ENCODE measurements at places on chromosomes 3 and 15.

DNA sequence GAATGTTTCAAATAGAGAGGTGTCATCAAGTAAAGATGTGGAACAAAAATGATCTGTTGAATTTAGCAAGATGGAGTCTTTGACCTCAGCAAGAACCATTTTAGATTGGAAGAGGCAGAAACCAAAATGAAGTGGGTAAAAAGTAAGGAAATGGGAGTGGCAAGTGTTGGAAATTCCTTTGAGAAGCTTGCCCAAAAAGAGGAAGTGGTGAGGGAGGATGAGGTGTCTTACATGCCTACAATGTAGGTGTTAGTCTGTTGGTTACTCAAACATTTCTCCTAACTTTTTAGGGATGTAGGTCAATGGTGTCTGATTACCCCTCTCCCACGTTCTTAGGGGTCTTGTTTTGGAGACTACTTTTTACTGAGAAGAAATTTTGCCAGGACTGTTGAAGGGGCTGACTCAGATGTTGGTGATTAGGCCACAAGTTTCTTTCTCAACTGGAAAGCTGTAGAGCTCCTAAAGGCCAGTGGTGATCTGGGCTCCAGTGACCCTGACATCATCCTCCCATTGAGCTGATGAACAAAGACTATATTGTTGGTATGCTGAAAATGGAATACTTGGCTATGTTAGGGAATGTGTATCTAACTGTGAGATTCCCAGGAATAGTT lies 5.1 kb downstream of the PPP2R3A start:
- no peak for DNase-seq

- no peak for DNase-seq
Measured at GRCh38 chr3:193842029-193842798, 249.2 kb downstream of the OPA1 start.

GRCh38 chr3:69012800-69013252 lies 658 bp downstream of the EOGT start:
- peak; percentile 34 for DNase-seq

DNA sequence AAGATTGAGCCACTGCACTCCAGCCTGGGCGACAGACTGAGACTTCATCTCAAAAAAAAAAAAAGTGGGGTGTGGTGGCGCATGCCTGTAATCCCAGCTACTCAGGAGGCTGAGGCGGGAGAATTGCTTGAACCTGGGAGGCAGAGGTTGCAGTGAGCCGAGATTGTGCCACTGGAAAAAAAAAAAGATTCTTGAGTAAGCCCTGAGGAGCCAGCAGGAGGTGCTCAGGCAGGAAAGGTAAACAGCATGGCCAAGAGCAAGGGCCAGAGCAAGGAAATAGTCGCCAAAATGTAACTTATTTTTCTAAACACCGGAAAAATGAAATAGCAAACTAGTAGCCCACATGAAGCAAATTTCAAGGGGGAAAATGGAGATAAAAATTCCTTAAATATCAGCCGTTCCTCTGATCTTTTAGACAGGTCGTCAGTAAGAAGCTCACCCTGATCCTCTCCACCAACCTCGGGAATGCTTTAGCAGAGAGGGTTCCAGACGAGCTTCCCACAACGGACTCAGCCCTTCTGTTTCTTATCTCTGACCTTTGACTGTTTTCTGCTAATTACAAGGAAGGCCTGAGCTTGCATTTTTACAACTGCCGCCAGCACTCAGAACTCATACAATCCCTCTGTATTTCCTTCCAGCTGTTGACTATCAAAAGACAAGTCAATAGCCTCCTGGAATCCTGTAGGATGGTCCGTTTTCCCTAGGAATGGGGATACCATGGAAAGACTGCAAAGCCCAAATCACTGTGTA lies 45.0 kb upstream of the AKAP13 start:
- DNase-seq = no peak

- no peak for DNase-seq
Measured at GRCh38 chr3:100730524-100730923, 21.2 kb downstream of the TFG start.

DNA sequence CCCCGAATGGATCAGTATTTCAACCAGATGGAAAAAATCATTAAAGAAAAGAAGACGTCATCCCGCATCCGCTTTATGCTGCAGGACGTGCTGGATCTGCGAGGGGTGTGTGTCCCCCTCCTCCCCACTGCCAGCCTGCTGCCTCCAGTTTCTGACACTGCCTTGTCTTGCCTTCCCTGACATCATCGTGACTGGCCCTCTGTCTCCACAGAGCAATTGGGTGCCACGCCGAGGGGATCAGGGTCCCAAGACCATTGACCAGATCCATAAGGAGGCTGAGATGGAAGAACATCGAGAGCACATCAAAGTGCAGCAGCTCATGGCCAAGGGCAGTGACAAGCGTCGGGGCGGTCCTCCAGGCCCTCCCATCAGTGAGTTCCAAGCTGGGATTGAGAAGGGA lies 10.9 kb downstream of the EIF4G1 start:
- DNase-seq = no peak

GRCh38 chr3:47056705-47057104 lies 77.2 kb downstream of the NBEAL2 start:
- DNase-seq = no peak

- DNase-seq = no peak
Measured at GRCh38 chr3:71636001-71636400, 52.5 kb upstream of the FOXP1 start.

GRCh38 chr3:187833375-187833774 lies 88.1 kb upstream of the BCL6 start:
- no peak for DNase-seq

GRCh38 chr3:195548987-195549386 lies 5.9 kb upstream of the PPP1R2 start:
- DNase-seq = no peak

- no peak for DNase-seq
Measured at GRCh38 chr15:91102546-91103330, 2.7 kb downstream of the SV2B start.

DNA sequence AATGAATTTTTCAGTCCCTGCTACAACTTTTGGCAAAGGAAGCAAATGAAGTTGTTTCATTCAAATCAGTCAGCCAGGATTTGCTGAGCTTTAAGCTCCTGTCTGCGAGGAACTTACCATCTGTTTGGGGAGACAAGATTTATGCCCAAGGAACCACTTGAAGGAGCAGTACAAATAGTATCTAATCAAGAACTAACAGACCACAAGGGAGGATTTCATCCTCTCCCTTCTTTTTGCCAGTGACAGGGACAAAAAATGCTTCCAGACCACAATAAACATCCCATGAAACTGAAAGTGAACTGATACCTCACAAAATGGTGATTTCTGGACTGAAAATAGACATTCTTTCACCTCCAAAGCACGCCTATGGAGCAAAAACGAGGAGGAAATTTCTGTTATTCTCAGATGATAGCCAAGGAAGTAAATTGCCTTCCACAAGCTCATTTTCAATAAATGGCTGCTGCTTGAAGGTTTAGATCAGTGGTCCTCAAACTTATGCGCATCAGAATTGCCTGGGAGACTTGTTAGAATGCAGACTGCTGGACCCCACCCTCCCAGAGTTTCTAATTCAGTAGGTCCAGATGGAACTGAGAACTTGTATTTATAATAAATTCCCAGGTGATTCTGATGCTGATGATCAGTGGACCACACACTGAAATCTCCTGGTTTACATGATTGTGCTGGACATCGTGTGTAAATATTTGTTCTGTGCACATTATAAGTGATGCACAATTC lies 202.4 kb upstream of the GADL1 start:
- DNase-seq = no peak

GRCh38 chr3:126897943-126898342 lies 85.0 kb upstream of the PLXNA1 start:
- no peak for DNase-seq
